ENCODE measurements at places on chromosomes 7 and 10.

DNA sequence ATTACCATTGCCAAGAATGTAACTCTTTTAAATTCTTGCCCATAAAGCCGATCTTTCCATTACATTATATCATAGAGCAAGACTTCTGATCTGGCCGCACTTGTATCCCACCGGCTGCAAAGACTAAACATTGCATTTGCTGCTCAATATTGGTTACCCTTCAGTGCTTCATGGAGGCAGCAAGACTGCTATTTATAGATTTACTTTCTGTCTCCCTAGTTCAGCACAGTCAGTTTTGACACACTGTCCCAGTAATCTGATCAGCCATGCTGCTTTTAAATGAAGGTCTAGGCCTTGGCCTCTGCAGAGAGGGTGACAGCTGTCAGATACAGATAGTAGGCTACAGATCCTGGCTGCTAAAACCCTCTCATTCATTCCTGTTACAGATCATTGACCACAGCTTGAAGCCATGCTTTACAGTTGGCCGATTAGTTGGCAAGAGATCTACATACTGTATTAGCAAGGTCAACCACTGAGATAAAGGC is 562.6 kb upstream of the GALNT17 start:
- DNase-seq: no peak

GRCh38 chr7:146660839-146661238 is 544.2 kb downstream of the CNTNAP2 start:
- DNase-seq: no peak

DNA sequence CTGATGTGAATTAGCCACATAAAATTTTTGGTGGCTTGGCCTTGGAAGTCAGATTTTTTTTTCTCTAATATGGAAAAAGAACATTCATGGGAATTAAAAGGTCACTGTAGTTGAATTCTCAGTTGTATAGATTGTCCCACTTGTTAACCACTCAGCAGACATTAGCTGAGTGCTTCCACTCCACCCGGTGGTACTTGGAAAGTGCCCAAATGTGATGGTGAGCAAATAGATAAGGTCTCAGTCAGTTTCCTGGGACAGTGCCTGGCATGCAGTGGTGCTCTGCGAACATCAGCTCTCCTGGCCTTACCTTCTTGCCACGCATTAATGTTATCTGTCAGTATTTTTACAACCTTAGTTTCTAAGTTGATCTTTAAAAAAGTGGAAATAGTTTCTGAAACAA is 1.4 kb downstream of the ATP5F1C start:
- DNase-seq: no peak

DNA sequence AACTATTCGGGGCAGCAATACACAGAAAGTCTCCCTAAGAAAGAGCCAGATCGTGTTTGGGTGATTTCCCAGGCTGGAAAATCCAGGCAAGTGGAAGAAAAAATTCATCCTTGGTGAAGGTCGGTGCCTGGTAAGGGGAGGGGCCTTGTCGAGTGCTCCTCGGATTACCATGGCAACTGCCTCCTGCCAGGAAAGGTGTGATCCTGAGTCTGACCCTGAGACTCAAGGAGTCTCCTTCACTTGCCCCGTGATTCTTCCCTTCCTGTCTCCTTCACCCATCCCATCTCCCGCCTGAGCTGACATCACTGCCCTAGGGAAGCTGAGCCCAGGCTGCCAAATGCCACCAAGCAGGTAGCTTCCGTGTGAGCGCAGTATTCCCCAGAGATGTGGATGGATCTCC is 112.2 kb downstream of the MYL10 start:
- DNase-seq: no peak

- DNase-seq: no peak
Measured at GRCh38 chr10:97207131-97207530, 21.4 kb upstream of the SLIT1 start.

GRCh38 chr7:107874605-107875446 is 16.2 kb upstream of the DLD start:
- DNase-seq: peak; percentile 58

GRCh38 chr7:142338633-142339501 is 81.0 kb upstream of the PRSS58 start:
- peak; percentile 15 for DNase-seq

DNA sequence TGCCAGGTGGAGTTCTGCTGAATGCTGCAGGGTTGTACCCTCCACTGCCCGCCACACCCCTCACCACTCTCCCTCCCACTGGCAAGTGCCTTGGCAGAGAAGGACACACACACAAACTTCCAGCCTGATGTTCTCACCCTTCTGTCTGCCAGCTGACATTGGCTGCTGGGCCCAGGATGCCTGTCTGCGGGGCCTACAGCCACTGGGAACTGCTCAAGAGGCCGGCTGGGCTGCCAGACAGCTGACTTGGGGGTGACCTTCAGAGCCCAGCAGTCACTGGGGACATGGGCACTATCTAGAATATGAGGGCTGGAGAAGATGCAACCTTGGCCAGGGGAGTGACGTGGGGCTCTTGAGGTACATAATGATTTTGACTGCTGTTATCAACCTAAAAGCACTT is 157.1 kb downstream of the SH3PXD2A start:
- no peak for DNase-seq

DNA sequence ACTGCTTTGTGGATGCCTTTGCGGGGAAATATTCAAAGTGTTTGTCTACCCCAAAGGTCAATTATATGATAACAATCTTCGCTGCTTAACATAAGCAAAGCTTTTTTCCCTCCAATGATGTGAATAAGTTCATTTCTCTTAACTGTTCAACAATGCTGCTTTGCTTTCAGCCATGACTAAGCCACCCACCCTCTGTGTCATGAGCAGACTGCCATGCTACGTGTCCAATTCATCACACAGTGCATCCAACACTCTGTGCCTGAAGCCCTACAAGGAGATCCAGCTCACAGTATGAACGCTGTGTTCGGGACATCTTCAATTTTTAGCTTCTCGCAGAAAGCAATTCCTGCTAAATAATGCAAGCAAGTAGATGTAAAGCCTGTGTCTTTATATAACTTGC is 5.7 kb upstream of the TAS2R40 start:
- DNase-seq: no peak

DNA sequence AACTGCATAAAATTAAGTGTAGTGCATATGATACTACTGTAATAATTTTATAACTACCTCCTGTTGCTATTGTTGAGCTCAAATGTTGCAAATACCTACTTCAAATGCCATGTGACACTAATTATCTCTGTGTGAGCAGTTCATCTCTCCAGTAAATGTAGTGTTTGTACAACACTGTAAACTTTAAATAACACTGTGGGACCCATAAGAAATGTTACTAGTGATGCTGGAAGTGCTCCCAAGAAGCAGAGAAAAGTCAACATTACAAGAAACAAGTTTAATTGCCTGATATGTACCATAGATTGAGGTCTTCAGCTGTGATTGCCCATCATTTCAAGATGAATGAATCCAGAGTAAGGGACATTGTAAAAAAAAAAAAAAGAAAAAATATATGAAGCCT is 39.9 kb downstream of the RALA start:
- no peak for DNase-seq

DNA sequence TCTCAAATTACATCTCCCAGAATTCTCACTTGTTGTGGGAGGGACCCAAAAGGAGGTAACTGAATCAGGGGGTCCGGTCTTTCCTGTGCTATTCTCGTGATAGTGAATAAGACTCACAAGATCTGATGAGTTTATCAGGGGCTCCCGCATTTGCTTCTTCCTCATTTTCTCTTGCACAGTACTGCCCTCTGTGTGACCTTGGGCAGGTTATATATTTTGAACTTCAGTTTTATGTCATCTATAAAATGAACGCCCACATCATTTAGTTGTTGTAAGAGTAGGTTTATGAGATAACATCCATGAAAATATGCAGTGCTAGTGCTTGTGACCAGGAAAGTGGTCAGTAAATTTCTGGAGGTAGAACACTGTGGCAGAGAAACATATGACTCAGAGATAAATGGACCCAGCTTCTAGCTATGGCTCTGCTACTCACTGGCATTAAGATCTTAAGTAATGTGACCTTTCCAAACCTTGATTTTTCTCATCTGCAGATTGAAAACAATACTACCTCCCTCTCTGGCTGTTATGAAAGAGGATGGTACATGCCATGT is 44.3 kb downstream of the SCRN1 start:
- no peak for DNase-seq

GRCh38 chr10:113126229-113127201 is 176.5 kb downstream of the TCF7L2 start:
- peak; percentile 77 for DNase-seq

GRCh38 chr7:13090959-13091358 is 403.5 kb downstream of the ARL4A start:
- no peak for DNase-seq

GRCh38 chr10:50398381-50398780 is 147.1 kb upstream of the ASAH2 start:
- peak; percentile 19 for DNase-seq

GRCh38 chr7:33040803-33041516 is 21.6 kb downstream of the NT5C3A start:
- DNase-seq: peak; percentile 56

DNA sequence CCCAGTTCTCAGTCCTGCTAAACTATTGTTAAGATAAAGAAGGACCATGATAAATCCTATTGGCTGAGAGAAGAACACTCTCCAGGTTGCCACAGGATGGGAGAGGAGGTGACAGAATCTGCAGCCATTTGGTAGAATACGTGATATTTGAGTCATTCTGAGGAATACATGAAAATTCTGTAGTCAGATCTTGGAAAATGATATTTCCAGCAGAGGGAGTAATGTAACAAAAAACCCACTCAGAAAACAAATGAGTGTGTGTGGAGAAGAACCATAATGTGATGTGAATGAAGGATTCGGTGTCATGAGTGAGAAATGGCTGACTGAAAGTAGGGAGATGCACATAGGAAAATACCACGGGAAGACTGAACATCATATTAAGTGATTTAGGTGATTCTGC is 128.5 kb upstream of the PFKP start:
- no peak for DNase-seq

- DNase-seq: no peak
Measured at GRCh38 chr7:113331155-113331898, 213.0 kb upstream of the SMIM30 start.

GRCh38 chr7:95906851-95907250 is 134.5 kb downstream of the DYNC1I1 start:
- DNase-seq: no peak

GRCh38 chr7:96167424-96167823 is 154.5 kb downstream of the SLC25A13 start:
- DNase-seq: no peak

DNA sequence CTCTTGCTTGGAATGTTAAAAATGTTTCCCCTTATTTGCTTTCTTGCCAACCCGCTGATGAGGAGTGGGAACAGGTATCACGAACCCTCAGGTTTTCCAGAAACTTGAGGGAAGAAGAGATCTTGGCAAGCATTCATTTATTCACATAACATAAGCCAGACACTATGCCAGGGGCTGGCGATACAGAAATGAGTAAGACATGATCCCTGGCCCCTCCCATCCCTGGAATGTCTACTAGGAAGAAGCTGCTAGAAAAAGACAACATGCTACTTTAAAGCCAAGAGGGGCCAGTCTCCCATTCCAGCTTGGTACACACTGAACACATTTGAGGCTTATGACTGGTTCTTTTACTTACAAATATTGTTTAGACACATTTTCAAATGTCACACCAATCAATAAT is 26.4 kb downstream of the SLC35B4 start:
- no peak for DNase-seq

- DNase-seq: no peak
Measured at GRCh38 chr10:125633517-125633999, 49.4 kb downstream of the TEX36 start.

DNA sequence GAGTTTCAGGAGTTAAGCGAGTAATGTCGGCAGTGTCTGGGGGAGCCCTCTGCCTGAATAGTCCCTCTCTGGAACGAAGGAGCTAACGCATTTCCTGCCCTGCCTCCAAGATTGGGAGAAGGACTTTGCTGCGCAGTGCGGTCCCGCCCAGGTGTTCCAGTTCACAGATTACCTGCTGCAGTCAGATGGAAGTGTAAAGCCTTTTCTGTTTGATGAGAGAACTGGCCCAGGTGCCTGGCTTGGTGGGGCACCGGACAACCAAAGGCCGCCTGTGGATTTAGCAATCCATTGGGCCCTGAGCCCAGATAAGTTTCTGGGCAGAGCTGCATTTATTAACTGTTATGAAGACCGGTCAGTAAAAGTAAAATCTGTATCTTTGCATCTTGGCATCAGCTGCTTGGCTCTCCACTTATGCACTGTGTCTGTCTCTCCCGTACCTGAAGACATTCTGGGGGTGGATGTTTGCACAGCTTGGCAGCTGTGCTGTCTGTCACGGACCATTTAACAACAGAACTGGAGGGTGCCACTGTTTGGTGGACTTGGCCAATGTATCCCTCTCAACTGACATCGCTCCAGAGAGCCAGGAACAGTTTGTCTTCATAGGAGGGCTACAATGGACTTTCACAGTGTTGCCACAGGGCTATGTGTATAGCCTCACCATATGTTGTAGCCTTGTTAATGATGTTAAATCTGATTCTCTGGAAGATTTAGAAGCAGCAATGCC is 654.7 kb upstream of the ZWINT start:
- no peak for DNase-seq

DNA sequence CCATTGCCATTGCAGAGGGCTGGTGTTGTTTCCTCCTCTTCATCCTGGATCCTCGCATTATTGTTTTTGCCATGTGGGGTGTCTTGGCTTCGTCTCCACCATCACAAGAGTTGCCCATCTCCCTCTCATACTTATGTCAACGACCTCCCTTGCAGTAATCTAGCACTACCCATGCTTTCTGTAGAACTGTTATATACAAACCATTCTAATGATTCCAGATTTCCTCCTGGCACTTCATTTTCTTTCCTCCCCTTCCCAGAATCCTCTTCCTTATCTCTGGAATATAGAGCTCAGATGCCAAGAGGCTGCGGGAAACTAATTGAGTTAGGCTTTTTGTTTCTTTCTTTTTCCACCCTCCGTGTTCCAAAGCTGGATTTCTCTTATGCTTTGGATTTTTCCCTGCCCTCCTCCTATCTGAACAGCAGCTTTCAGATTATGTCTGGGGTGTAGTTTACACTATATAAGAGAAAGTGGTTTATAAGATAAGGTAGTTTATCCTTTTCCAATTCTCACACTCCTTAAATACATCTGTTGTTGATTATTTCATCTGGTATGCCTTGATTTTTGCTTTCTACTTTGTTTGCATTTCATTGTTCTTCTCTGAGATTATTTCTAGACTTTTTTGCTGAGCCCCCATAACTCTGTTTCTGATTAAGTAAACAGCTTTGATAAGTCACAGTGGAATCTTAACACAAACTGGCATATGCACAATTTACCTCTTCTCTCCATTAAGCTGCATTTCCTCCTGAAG is 264.1 kb downstream of the BICC1 start:
- no peak for DNase-seq

- no peak for DNase-seq
Measured at GRCh38 chr7:39624442-39624807, 1.1 kb downstream of the RALA start.

GRCh38 chr10:44395902-44396670 is 11.2 kb upstream of the CXCL12 start:
- no peak for DNase-seq
